Stimulated activated CD8-positive, alpha-beta memory T cell treated with anti-CD3 and anti-CD28 coated beads, Interleukin-12 subunit alpha, Interleukin-12 subunit beta, amount 100 ng/mL, for 4 hours (primary cell): ENCODE measurements at places on chromosomes 16 and 17.

DNA sequence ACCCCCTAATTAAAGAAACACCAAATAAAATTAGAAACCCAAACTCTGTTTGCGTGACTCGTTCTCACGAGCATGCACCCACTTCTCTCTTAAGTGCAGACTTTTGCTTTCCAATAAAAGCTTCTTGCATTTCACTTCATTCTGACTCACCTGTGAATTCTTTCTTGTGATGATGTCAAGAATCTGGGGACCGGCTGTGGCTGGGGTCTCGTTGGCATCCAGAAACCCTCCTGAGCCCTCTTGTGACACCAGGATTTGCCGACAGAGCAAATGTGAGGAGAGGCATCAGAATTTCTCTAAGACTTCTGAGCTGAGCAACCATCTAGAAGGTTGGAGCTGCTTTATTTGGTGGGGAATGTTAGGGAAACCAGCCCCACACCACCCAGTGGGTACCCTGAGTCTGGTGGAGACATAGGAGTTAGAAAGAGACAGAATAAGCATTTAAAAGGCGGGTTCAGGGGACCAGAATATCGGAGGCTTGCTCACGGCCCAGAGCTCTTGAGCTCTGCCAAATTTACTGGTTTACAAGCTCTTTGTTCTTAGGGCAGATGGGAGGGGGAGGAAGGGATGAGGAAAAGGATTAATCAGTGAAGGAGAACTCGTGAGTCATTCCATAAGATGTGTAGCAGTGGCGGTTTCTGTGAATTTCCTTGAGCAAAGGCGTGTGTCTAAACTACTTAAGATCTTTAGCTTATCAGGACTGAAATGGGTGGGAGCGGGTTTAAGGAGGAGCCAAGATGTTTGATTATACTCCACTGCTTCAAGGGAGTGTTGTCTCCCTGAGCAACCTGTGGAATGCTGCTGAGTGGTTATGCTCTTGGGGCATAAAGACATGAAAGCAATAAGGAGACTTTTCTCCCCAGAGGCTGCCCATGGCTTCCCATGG lies 24.2 kb upstream of the TMC5 start:
- DNase-seq, result no peak

DNA sequence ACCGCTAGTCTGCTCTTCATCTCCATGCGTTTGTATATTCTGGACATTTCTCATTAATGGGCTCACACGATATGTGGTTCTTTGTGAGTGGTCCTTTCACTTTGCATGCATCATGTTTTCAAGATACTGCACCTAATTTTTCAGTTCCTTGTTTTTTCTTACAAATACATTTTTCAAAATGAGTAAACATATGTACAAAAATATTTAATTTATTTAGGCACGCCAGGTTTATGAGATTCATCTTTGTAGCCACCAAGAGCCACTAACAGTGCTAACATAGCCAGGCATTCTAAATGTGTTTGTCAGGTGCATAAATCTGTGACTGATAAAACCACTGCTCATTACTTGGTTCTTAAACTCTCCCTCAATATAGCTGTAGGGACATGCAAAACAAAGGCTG lies 375.3 kb downstream of the WWOX start:
- no peak for DNase-seq

DNA sequence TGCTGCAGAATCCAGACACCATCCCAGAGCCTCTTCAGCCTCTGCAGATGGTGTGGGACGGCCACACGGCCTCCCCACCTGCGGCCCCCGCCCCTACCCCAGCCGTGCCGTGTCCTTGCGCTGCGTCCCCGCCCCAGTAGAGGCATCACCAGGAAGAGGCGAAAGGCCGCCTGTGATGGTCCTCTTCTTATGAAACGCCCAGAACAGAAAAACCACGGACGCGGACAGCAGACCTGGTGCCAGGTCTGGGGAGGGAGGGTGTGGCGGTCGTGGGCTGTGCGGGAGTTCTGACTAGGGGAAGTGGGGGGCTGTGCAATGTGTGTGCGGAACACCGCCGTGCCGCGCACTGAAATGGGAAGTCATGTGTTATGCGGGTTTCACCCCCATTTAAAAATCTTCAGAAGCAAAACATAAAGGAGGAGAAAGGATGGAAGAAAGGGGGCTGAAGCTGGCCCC lies 25.5 kb downstream of the ACSF3 start:
- DNase-seq, result no peak

- peak; percentile 7 for DNase-seq
Measured at GRCh38 chr17:3667366-3668278, 756 bp downstream of the TAX1BP3 start.

GRCh38 chr17:64126918-64127317 lies 3.0 kb downstream of the ERN1 start:
- DNase-seq, result no peak

DNA sequence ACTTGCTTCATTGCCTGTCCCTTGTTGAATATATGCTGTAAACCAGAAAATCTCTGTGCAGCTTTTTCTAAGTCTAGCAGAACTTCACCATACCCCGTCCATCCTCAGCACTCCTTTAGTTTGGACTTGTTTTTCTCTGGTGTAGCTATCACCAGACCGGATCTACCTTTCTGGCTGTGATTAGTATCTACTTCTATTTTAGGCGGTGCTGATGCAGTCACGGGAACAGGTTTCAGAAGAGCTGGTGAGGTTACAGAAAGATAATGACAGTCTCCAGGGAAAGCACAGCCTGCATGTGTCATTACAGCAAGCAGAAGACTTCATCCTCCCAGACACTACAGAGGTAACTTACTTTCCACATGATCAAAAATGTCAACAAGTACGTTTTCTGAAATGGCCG lies 46.4 kb downstream of the NUP88 start:
- no peak for DNase-seq

- DNase-seq, result no peak
Measured at GRCh38 chr16:63613701-63614100, 1508.2 kb downstream of the CDH11 start.

- DNase-seq, result no peak
Measured at GRCh38 chr17:80485846-80486245, 9.4 kb upstream of the NPTX1 start.

DNA sequence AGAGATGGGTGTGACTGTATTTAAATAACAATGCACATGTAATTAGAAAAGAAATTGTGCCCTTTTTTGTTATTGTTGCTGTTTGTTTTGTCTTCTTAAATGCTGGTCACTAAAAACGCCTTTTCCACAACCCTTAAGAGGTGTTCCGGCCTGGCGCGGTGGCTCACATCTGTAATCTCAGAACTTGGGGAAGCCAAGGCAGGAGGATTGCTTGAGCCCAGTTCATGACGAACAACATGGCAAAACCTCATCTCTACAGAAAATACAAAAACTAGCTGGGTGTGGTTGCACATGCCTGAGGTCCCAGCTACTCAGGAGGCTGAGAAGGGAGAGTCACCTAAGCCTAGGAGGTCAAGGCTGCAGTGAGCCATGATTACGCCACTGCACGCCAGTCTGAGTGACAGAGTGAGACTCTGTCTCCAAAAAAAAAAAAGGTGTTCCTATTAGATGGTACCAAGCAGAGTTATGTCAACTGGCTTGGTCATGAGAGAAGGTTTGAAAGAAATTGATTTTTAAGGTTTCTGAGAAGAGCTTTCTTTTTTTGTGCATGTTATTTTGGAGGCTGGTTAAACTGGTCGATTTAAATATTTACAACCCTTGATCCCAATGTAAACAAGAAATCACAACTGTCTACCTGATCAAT lies 23.5 kb upstream of the RFFL start:
- DNase-seq, result no peak

DNA sequence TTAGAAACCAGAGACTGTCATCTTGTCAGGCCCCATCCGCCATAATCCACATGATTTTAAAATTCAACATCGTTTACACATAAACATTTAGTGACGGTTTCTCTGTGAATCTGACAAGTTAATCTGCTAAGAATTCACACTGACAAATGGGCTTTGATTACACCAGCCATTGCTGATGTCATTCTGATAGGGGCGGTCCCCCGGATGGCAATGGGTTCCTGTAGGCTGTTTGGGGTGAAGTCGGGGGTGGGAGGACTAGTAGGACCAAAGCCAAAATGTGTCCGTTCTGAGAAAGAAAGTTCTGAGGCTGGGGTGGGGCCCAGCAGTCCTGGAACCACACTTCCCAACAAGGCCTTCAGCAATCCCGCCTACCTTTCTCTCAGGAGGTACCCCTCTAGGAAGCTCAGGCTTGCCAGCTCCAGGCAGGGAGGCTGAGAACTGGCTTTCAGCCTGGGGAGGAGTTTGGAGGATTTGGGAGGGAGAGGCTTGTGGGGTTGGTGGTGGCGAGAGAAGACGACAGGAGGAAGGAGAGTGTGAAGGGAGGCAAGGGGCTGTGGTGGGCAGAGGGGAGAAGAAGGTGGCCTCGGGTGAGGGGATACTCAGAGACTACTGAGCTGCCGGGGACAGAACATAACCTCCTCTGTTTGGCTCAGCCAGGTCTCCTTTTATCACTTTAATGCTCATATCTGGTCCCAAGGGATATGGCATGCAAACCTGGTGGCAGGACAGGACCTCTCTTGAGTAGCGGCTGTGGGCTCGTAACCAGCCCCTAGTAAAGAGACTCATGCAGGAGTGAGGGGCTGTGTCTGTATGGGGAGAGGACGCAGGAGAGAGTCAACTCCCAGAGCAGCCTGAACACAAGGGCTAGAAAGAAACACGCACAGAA lies 8.6 kb downstream of the HIC1 start:
- DNase-seq, result no peak

DNA sequence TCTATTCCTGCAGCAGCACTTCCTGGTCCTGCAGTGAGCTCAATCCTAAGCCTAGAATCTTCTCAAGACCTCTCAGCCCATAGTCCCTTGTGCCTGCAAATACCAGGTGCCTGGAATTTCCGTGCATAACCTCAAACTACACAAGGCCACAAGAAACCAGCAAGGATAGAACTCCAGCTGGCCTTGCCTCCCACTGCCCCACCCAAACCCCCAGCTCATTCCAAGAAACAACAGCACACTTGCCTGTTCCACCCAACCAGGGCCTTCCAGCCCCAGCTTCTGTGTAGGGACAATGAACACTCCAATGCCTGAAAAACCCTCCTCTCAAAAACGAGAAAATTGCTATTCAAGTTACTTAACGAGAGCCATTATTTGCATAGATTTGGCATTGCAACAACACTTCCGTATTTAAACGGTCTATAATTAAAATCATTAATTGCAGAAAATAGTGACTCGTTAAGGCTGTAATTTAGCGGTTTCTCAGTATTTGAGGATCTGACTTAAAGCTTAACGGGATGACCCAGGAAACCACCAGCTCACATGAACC lies 147.0 kb downstream of the C16orf78 start:
- no peak for DNase-seq

- DNase-seq, result no peak
Measured at GRCh38 chr17:16361874-16362273, 8.6 kb upstream of the CENPV start.

- DNase-seq, result no peak
Measured at GRCh38 chr17:78416791-78417530, 38.5 kb downstream of the PGS1 start.

DNA sequence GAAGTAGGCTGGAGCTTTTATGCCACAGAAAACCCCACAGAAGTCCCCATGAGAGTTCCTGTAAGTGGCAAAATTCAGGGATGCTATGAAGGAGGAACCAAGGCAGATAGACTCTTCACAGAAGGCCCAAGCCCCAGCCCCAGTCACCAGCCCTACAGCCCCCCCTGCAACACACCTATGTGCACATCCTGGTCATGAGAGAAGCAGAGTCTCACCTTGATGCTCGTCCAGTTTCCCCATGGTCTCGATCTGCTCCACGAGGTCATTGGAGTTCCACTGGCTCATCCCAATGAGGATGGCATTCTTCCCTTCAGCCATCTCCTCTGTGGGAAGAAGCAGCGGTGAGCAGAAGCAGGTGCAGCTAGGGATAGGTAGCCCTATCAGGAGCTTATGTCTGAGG lies 31.2 kb downstream of the PITPNM3 start:
- no peak for DNase-seq

GRCh38 chr17:49361129-49361901 lies 735 bp downstream of the ZNF652 start:
- DNase-seq, result peak; percentile 72

- DNase-seq, result peak; percentile 97
Measured at GRCh38 chr17:7841396-7841914, 7.4 kb downstream of the KDM6B start.

GRCh38 chr16:9128346-9129342 lies 37.2 kb downstream of the HAPSTR1 start:
- DNase-seq, result no peak

DNA sequence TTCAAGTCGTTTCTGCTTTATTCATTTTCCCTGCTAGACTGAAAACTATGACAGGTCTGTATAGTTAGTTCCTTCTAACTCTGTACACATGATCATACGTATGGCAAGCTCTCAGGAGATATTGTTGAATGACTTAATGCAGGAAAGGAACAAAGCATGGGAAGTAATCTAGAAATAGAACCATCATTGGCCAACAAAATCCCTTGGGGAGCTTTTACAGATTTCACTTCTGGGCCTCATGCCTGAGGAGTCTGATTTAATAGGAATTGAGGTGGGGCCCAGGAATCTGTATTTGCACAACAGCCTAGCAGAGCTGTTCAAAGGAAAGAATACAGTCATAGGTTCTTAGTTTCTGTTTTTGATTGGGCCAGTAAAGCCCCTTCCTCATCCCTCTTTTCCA lies 229.2 kb downstream of the MAP2K6 start:
- no peak for DNase-seq

DNA sequence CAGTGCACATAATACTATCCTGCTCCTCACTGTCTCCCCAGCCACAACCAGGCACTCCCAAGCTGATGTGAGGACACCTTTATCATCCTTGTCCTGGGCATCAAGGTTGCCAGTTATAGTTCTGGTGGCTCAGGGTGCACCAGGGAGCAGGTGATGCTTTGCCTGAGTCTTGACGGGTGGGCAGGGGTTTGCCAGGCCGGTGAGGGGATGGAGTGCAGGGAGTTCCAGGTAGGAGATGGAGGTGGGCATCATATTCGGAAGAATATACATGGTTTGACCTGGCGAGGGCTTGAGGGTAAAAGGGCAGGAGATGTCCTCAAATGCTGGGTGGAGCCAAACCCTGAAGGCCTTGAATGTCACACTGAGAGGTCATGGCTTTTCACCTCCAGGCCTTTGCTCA lies 115.8 kb upstream of the CRHR1 start:
- DNase-seq, result no peak

DNA sequence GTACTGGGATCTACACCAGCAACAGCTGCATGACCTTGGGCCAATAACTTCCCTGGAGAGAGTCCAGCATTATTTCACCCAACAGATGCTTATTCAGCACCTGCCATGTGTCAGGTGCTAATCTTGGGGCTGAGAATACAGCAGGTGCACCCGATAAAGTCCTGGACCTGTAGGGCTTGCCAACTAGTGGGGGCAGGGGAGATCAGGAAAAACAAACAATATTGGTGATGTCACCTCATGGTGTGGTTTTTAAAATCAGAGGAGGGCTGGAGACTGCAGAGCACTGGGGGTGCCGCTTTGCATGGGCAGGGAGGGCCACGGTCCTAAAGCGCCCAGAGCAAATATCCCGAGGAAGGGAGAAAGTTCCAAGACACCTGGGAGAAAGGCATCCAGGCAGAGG lies 218.8 kb downstream of the C16orf95 start:
- no peak for DNase-seq

GRCh38 chr16:49348408-49349176 lies 25.0 kb upstream of the C16orf78 start:
- DNase-seq, result no peak
